Left ventricle myocardium superior (tissue), 1 donor: ENCODE measurements at places on chromosomes 7 and 10. TPM values are rescaled to one million over a fixed set of nuclear protein-coding genes. Genes with fewer than 3 reads are reported as not detected.

DNA sequence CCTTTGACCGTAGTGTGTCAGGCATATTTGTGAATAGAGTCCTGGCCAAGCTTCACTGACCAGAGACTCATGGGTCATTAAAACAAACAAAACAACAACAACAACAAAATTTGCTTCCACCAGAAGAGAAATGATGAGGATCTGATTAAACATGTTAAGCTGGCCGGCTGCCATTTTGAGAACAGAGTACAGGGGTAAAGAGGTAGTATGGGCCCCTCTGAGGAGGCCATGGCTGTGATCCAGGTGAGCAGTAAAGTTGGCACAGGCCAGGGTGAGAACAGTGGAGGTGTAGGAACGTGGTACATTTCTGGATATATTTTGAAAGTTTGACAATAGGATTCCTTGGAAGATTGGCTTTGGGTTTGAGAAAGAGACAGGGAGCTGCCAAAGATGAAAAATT lies 252.5 kb downstream of the TWIST1 start:
- no peak for DNase-seq

Gene CLDN4
- not detected for total RNA-seq

Gene CFAP43
- total RNA-seq, result not detected

Gene RAB19
- not detected for total RNA-seq

Gene VKORC1L1
- total RNA-seq, result 18.2 TPM

DNA sequence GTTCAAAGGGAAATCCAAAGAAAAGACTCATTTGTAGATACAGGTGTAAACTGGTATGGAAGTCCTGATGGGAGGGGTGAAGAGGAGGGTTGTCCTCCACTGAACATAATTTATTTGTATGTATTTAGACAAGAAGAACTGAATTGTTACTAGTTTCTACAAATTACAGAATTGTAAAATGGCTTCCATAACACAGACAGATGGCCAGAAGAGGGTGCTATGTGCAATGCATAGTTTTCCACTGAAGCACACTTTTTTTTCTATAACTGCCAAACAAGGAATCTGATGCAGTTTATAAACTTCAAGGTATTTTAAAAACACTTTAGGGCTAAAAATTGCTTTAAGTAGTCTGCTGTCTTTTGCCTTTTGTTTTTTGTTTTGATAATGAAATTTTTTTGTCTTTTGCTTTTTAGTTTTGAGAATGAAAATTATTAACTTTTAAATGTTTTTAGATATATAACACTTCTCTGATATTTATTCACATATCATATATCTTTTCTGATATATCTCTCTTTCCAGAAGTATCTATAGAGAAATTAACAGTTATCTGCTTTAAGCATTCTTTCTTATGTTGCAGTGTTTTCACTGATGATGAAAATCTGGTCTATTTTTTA lies 58.5 kb downstream of the PHYHIPL start:
- no peak for DNase-seq

Gene ZC3HAV1
- 7.1 TPM for total RNA-seq

GRCh38 chr7:42590771-42591310 lies 321.0 kb downstream of the C7orf25 start:
- DNase-seq, result no peak

DNA sequence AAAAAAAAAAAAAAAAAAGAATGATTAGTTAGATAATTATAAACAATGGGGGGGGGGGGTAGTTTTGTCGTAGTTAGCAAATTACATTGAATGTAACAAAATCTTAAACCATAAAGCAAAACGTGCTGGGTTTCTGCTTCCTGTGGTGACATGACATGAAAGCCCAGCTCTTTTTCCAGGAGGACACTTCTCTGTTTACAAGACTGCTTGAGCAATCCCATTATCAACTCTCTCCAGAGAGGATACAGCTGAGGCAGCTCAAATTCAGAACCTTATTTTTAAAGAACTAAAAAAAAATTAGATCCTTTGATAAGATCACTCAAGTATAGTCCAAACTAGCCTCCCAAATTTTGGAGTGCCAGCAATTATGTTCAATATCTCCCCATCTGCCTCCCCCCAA lies 58.6 kb downstream of the ADRB1 start:
- no peak for DNase-seq

- no peak for DNase-seq
Measured at GRCh38 chr10:63209705-63210104, 76.6 kb downstream of the NRBF2 start.

- DNase-seq, result no peak
Measured at GRCh38 chr7:42694894-42695507, 216.9 kb downstream of the C7orf25 start.

Gene TET1
- 3.6 TPM for total RNA-seq

DNA sequence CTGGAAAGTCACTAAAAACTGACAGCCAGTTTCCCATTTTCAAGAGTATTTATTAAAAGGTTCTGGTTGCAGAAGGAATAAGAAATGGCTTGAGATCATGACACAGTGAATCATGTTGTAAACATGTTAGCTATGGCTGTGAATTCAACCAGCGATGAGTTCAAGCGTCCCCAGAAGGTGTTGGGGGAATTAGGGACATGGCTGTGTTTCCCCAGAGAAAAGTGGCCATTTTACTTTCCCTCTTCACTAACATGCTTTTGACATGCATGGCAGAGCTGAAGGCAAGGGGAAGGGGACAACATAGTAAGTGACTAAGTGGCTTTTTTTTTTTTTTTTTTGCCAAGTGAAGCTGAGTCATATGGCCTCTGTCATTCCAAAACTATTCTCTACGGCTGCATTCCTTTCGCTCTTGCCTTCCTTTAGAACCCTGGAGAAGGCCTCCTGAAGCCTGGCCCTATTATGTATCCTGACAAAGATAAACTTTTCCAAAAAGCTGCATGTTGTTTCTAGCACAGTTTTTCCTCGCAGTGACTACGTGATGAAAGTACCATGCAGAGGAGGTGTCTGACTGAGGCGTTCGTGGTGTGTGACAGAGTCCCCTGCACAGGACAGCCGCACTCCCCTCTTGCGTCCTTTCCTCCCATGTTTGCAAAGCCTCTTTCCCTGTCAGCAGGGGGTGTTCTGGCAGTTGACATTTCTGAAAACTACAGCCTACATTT lies 46.9 kb downstream of the EGFR start:
- DNase-seq, result no peak

GRCh38 chr7:49389871-49390479 lies 383.5 kb upstream of the VWC2 start:
- no peak for DNase-seq

- no peak for DNase-seq
Measured at GRCh38 chr7:67006965-67007364, 10.3 kb downstream of the TYW1 start.

DNA sequence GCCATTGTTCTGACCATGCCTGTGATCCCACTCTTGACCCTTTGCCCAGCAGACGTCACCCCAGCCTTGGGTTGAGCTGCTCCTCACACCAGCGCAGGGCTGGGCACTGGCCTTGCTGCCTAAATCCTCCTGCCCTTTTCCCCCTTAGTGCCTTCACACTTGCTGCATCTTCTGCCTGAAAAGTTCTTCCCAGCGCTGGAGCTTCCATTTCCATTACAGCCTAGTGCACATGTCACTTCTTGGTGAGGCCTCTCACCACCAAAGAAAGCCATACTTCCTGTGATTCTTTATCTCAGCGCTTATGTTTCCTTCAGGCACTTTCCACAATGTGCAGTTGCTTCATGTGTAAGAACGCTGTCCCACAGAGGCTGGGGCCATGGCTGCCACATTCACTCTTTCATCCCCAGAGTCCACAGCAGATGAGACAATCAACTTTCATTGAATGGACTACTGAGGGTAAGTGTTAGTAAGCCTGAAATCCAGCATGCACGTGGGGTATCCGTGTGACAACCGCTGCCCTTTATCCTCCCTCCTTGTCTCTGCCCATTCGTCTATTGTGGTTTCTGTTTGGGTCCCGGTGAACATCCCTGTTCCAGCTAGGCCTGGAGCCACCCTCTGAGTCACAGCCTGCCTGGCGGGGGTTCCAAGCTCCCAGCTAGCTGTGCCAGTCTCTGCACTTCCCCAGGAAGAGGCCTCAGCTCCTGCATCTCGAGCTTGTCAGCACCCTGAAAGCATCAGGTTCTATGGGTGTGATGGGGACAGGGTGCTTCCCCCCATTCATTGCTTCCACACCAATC lies 37.3 kb downstream of the ADRA2A start:
- DNase-seq, result no peak

Gene SPAM1
- total RNA-seq, result not detected

Gene STEAP1B
- 0.69 TPM for total RNA-seq

DNA sequence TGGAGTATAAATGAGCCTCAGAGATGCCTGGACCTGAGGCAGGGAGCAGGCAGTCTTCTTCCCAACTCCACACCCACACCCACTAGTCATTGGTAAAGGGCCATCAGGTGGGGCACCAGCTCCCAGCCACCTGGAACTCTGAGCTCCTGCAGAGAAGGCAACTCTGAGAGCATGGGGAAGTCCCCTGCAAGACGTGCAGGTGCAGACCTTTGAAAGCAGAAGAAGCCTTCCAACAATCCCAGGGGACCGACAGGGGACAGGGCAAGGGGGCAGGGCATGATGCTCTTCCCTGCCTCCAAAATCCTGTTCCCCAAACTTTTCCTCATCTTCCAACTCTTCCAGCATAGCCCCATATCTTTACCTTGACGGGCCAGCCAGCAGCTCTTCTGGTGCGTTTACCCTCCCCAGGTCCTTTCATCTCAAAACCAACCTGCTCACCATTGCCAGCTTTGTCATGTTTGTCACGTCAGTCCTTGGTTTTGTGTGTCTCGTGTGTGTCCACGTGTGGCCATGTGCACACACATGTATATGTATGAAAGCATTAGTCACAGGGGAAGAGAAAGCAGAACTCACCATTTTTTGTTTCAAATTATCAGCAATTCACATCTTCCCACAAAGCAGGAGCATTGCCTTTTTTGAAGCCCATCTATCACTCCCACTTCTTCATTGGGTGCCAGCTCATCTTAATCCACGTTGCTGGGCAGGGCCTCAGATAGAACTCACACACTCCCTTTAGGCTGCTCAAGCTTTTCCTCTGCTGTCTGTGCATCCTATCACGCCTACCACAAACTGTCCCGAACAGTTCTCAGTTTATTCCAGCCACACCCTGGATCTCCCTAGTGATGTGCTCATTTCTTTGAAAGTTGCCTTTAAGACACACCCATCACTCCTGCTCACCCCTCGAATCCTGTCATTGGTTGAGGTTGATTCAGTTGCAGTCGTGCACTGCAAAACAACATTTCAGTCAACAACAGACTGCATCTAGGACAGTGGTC lies 41.0 kb upstream of the AMPH start:
- DNase-seq, result no peak

GRCh38 chr10:120221873-120222485 lies 235.0 kb upstream of the PLPP4 start:
- DNase-seq, result no peak

- DNase-seq, result peak; percentile 92
Measured at GRCh38 chr10:101018600-101019439, 12.1 kb downstream of the PDZD7 start.

DNA sequence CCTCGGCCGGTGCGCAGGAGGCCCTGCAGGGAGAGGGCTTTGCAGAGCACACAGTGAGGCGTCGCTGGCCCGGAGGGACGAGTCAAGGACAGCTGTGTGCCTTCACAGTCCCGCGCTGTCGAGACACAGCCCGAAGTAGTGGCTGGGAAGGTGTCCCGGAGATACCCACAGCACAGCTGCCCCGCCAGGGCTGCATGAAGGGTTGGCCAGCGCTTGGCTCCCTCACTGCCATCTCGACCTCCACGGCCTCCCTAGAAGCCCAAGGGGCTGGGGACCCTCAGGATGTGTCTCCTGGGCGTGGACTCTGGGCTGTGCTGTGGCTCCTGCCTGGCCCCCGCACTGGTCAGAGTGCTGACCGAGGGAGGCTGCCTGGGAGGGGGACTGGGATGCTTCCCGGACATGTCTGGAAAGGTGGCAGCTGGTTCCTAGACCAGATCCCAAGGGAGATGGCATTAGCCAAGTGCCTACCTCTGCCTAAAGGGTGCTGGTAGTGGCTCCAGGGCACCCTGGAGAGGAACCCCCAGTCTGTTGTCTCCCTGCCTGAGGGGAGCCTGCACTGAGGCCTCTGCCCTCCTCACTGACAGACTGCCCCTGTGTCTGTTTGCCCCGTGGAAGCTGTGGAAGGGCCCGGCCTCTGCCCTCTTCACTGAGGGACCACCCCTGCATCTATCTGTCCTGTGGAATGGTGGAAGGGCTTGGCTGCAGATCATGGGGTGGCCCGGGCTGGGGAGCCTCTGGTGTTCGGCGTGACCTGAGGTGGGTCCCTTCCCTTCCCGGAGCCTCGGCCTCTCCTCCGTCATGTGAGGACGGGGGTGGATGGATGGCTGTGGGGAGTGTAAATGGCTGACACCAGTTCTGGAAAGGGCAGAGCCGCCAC lies 5.8 kb downstream of the ELFN1 start:
- peak; percentile 28 for DNase-seq

Gene SLC39A12
- total RNA-seq, result not detected

- DNase-seq, result no peak
Measured at GRCh38 chr10:42850931-42851330, 68.3 kb downstream of the BMS1 start.

- DNase-seq, result no peak
Measured at GRCh38 chr10:82565197-82565575, 690.2 kb downstream of the NRG3 start.

DNA sequence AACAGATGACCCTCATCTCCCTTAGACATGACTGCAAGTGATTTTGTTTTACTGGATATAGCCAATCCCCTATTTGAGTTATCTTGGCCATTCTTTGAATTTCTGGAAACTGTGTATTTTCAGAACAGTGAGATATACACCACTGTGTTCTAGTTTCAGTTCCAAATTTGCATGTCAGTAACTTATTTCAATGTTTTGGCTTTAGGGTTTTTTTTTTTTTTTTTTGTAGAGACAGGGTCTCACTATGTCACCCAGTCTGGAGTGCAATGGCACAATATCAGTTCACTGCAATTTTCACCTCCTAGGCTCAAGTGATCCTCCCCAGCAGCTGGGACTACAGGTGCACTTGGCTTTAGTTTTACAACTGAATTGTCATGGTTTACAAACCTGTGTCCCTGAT lies 67.2 kb downstream of the ATAD1 start:
- no peak for DNase-seq

Gene ZNF804B
- total RNA-seq, result not detected

- DNase-seq, result no peak
Measured at GRCh38 chr7:24971333-24972165, 8.4 kb downstream of the OSBPL3 start.

- no peak for DNase-seq
Measured at GRCh38 chr10:78045237-78045636, 11.6 kb downstream of the RPS24 start.

Gene PNLIPRP1
- total RNA-seq, result not detected

Gene GFRA1
- total RNA-seq, result 6.7 TPM

- no peak for DNase-seq
Measured at GRCh38 chr7:87056346-87056745, 3.1 kb downstream of the ELAPOR2 start.

GRCh38 chr10:84244651-84245270 lies at the start of gene RGR:
RGR (plus strand) TSS chr10:84245053; CDS start chr10:84245091, 38 bp downstream.
- DNase-seq, result peak; percentile 68

Gene FBXW4
- 106 TPM for total RNA-seq

DNA sequence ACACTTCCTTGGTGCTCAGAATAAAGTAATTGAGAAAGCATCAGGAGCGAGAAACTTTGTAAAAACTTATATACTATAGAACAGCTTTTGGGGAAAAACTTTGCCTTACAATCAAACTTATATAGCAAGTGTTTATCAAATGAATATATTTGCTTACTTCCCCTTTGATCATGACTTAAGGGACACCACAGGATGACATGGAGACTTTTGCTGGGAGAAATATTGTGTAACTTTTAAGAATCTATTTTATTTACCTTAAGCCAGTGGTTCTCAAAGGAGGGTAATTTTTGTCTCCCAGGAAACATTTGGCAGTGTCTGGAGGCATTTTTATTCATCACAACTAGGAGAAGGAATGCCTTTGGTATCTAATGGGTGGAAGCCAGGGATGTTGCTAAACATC lies 173.8 kb upstream of the HABP2 start:
- DNase-seq, result no peak

- no peak for DNase-seq
Measured at GRCh38 chr7:131222171-131222570, 105.5 kb upstream of the MKLN1 start.
